ENCODE measurements at places on chromosomes 11 and 22.

- DNase-seq = no peak
These were observed 9.8 kb downstream of the EHBP1L1 start for GRCh38 chr11:65585396-65586246.

- DNase-seq = no peak
These were observed 35.6 kb downstream of the KIF18A start for GRCh38 chr11:28072321-28072720.

GRCh38 chr11:119626197-119626841 is 102.7 kb downstream of the NECTIN1 start:
- no peak for DNase-seq

GRCh38 chr11:10309163-10310093 is 4.6 kb downstream of the ADM start:
- no peak for DNase-seq

- DNase-seq = no peak
These were observed 2.7 kb downstream of the DCDC1 start for GRCh38 chr11:31366795-31367194.

DNA sequence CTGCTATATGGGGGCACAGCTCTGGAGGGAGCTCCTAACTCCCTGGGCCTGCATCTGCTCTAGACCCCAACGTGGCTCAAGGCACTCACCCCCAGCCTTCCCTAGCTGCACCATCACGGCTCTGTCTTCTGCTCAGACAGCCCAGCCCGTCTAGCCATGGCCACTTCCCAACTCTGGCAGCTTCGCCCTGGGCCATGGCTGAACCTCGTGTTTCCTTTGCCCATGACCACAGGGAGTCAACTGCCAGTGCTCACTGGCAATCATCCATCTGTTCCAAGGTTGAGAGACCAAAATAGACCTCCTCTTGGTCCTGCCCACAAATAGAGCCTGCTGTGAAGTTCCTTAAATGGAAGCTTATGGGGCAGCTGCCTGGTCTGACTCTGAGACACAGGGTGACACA is 5.4 kb downstream of the LMO1 start:
- no peak for DNase-seq

GRCh38 chr11:1151366-1152315 is 6.1 kb upstream of the MUC5AC start:
- DNase-seq = no peak

DNA sequence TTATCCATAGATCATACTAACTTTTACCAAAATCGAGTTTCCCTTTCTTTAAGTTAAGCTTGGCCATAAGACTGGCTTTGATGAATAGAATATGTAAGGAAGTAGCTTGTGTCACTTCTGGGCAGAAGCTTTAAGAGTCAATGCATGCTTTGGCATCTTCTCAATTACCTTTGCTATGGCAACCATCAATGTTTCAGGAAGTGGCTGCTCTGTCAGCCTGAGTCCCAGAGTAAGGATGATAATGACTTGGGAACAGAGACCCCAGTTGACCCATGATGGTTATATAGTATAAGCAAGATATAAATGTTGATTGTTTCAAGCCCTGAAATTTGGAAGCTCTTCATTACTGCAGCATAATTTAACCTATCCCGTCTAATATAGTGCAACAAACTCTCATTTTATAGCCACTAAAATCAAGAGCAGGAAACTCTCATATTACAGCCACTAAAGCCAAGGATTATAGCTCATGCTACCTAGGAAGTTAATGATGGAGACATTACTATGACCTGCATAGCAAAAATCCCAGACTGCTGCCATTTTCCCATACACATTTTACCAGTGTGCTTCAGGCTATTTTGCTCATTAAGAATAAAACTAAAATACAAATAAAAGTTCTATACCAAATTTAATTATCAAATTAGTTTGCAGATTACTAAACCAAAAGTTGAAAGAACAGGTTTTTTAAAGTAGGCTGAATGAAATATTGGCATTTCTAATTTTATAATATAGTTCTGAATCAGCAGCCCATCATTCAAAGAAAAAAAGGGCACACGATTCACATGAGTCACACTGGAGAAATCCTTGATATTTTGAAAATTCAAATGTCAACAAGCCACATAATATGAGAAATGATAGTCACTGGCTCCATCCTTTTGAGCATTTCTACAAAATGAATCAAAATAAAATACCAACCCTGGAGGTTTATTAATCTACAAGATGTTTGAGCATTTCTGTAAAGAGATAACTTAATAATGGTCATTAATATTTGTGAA is 23.8 kb downstream of the FSHB start:
- no peak for DNase-seq

DNA sequence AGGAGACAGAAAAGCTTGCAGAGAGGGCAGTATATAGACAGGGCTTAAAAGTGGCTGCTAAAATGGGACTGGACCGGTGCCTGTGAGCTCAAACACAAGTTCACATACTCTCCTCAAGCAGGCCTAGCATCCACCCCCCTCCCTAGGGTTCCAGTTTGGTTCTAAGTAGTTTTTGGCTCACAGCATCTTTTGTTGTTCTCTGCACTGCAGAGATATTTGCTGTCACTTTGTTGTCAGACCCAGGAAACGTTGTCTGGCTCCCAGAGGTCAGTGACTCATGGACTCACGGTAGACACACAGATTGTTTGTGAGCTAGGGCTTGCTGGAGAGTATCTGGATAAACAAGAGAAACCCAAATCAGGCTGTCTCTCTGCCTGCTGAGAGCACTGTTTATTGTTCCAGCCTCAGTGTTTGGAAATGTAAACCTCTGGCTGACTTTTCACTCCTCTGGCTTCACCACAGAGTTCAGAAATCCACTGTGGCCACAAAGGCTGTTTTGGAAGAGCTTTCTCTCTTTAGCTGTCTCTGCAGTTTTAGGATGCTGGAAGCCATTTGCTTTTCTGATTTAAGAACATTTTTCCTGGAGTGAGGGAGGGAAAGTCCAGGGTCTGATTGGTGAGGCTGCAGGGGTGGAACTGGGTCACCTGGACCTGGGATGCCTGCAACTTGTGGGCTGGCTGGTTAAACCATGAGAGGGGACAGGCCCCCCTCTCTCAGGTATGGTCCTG is 303.7 kb upstream of the PLET1 start:
- peak; percentile 48 for DNase-seq

GRCh38 chr11:93236741-93237675 is 39.2 kb upstream of the SLC36A4 start:
- no peak for DNase-seq

GRCh38 chr11:122714484-122714883 is 59.0 kb downstream of the UBASH3B start:
- DNase-seq = no peak

DNA sequence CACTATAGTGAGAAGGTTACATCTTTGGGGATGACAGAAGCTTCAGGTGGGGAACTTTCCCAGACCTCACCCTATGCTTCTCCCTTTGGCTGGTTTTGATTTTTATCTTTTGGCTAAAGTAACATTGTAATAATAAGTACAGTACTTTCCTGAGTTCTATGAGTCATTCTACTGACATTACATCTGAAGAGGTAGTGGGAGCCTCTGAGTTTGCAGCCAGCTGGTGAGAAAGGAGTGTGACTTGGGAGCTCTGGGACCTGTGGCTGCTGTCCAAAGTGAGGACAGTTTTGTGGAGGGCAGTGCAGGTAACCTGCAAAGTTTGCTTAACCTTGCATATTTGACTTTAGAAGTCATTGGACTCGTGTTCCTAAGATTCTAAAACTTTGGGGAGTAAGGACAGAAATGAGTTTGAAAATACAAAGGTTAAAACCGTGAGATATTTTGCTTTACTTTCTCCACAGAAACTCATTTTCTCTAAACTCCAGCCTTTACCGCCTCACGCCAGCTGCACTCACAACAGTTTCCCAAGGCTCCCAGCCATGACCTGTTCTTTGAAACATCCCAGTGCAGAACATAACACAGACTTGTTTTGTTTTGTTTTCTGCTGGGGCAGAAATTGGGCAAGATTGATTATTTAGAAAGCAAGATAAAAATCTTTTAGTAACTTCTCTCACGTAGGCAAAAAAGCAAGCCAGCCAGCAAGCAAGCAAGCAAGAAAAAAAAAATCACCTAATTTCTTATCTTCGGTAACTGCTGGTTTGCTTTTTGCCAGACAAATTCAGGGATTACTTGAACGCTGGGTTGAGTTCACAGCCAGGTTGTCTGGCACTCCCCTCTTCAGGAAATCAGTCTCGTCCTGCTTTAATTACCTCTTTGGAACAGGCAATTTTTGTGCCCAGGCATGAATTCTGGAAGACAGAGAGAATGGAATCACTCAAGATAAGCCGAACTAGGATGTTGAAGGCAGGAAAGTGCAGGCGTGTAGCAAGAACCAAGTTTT is 478.3 kb upstream of the ISX start:
- DNase-seq = peak; percentile 3

DNA sequence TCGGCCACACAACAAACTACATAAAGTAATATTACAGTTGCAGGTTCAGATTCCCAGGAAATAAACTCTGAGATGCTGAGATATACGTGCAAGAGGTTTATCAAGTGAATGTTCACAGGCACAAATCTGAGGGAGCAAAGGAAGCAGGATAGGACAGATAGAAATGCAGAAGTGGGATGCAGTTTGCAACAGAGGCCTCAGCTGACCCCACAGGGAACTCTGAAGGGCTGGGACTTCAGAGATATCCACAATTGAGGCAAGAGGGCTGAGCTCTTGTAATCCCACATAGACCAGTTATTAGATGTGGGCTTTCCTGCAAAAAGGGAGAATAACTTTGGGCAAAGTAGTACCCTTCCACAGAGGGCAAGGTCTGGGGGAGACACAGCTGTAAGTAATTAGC is 25.4 kb upstream of the ARHGAP20 start:
- no peak for DNase-seq

- DNase-seq = no peak
These were observed 5.2 kb downstream of the OLFML1 start for GRCh38 chr11:7490535-7490934.

- DNase-seq = peak; percentile 7
These were observed at the start of gene MAP6 for GRCh38 chr11:75668451-75669297. Gene MAP6 (minus strand): TSS chr11:75669038. CDS start chr11:75668369, 669 bp downstream.

DNA sequence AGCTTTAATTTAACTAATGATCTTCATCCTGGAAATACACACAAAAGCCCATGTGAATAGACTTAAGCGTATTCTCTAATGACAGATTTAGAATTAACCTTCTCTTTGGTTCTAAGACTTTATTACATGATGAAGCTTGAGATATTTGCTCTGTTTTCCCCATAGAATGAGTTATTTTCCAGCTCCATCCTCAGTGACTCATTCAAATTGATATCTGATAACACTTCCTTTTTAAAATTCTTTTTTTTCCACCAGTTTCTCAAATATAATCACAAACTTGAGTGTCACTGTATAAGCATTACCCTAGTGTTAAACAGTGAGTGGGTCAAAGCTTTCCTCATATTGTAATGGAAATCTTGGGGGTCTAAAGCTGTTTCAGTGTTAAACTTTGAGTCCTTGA is 535.8 kb downstream of the KCNA4 start:
- DNase-seq = no peak

DNA sequence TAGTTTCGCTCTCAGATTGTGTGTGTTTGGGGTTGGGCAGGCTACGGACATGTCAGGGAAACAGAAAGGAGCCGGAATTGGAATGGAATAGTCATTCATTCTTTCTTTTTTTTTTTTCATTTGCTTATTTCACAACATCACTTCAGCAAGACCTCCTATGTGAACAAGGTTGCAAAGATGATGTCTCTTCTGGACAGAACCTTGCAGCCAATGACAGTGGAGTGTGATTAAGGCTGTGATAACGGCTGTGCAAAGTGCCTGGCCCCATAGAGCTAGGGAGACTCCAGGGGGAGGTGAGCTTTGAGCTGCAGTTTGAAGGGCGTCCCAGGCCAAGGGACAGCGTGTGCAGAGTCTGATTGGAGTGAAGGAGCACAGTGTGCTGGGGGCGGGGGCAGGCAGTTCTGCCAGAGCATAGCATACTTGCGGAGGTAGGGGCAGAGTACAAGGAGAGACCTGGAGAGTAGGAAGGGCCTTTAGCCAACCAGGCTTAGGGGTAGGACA is 3.4 kb downstream of the TIGD3 start:
- DNase-seq = no peak

DNA sequence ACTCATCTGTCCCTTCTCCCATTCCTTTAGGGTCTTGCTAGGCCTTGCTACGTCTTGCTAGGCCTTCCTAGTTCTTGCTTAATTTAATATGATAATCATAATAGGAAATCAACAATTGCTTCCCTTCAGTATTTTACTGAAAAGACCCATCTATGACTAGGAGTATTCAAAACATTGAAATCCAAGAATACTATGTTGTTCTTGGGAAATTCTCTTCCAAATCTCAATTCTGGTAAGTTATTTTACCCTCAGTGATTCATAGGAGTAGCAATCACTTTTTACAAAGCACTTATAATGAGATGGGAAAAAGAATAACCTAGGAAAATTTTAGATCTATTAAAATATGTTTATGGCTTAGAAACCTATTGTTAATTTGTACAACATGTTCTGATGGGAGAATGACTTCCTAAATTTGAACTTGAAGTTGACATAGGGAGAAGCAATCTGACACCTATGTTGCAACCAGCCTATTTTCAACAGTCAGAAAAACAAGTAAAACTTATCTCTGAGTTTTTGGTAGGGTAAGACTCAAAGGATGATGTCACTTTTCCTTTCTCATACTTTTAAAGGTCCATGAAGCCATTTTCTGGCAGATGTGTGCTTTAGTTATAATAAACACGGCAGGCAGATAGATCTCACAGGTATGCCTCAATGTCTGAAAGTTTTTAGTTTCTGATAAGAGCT is 29.5 kb upstream of the HIPK3 start:
- no peak for DNase-seq

DNA sequence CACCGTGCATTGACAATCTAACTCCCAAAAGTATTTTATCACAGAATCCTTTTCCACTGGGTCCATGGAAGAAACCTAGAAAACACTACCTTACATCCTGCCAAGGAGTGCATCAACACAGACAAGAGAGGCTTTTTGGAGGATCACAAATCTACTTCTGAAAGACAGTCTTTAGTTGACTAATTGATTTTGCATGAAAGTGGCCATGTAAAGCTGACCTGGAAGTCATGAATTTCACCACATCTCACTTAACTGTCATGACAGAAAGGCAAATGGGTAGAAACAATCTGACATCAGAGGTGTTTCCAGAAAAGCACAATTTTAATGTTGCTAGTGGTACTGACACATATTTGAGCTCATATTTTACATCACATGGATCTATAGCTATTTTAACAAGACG is 101.6 kb downstream of the FAM76B start:
- no peak for DNase-seq

GRCh38 chr11:58577555-58578135 is 1.2 kb upstream of the ZFP91 start:
- no peak for DNase-seq

- no peak for DNase-seq
These were observed 35.6 kb downstream of the LIMK2 start for GRCh38 chr22:31247726-31248125.

DNA sequence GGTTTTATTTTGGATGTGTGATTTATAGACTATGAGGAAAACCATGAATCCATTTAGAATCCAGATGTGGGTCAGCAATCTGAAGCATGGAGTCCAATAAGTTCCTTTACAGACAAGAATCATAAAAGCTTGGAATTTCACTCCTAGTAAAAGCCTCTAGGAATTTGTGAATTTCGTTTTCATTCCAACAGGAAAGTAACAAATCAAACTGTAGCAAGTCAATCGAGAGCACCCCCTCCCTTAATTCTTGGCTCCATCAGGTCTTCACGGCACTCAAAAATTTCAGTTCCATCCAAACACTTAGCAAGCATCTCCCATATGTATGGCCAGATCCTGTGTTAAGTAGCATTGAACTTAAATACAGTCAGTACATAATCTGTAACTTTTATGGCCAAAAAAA is 143.6 kb upstream of the POU2AF2 start:
- DNase-seq = peak; percentile 89

All from muscle of arm (tissue), 14 donors.